ENCODE measurements at places on chromosomes 3 and 15. TPM values are rescaled to one million over a fixed set of nuclear protein-coding genes. Genes with fewer than 3 reads are reported as not detected.

Gene POC1A
- 4.2 TPM for total RNA-seq

DNA sequence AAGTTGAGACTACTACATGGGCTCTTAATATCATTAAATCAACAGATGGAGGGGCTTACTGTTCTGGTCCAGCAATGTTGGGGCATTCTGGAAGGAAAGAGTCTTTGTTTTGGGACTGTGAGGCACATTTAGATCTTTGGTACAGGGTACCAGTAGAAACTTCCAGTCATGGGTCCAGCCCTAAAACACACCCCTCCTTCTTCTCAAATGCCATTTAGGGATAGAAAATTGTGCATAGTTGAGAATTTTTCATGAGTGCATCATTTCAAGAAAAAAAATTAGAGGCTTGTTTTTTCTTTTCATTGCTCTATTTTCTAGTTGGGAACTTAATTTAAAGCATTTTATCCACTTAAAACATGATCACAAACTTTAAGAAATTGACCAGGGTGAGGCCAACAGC is 4.1 kb upstream of the RTP1 start:
- DNase-seq: no peak

DNA sequence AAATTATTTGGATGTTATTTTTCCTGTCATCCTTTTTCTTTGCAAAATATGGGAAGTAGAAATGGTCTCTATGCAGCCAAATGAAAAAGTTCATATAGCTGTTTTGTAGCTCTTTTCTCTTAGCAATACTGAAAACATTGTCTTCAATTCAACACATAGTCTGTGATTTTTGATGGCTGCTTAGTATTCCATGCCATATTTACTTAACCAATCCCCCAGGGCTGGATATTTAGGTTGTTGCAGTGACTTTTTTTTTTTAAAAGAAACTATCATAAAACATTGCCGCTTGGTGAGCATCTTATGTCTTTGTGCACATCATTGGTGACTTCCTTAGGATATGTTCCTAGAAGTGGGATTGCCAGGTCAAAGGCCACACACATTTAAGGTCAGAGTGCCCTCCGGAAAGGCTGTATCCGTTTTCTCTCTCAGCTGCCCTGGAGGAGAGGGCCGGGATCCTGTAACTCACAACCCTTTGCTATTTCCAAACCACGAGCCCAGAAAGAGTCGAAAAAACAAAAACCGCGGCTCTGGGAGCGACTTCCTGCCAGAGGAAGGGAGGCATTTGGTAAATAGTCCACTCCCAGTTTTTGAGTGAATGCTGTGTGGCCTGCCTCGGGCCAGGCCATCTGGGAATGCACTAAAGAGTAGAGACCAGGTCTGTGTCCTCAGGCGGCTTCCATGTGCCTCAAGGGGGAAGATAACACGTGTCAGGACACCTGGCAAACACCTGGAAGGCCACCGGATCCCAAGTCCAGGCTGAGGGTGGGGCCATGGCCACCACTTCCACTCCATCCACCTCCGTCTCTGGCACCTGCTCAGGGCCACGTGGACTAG is 41.9 kb downstream of the SMAD6 start:
- no peak for DNase-seq

- DNase-seq: no peak
These were observed 20.7 kb downstream of the TPM1 start for GRCh38 chr15:63063164-63063756.

DNA sequence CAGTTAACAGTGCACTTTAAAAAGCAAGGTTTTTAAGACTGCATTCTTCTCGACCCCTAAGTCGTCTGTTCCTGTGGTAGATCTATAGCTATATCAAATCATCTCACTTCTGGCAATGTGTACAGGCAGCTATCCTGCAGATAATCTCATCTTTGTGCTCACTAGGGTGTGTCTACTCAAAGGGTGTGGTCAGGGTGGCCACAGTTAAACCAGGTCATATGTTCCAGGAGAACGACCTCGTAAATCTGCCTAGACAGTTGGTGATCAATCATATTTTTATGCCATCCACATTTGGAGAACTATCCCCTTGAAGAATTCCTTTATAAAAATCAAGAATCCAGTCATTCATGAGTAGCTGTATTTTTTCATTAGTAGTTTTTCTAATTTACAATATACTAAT is 3.0 kb downstream of the VEPH1 start:
- no peak for DNase-seq

- DNase-seq: no peak
These were observed 12.7 kb downstream of the CCDC71 start for GRCh38 chr3:49153349-49153912.

GRCh38 chr15:71341811-71342550 is 226.7 kb downstream of the THSD4 start:
- DNase-seq: no peak

DNA sequence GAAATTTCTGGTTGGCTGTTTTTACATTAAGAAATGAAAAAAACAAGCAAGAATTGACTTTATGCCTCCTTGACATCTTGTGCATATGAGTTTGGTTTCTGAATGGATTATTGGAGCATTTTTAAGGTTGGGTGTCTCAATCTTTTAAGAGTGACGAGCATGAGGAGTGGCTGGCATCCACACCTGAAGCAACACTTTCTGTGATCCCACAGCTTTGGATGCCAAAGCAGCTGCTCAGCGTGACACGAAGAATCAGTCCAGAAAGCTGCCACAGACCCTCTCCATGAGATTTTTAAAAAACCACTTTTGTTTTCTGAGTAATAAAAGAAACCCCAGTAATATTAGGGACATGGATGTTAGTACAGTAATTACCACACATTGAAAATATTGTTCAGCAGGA is 154.5 kb downstream of the KLF13 start:
- DNase-seq: no peak

GRCh38 chr3:46429671-46430070 is 22.6 kb downstream of the CCRL2 start:
- peak; percentile 51 for DNase-seq

All from urinary bladder (tissue), 4 donors.